NCI-H146 (cell line): ENCODE measurements at places on chromosomes 4 and X.

- no peak for DNase-seq
Measured at GRCh38 chr4:72397314-72397713, 171.7 kb downstream of the ADAMTS3 start.

- DNase-seq, result no peak
Measured at GRCh38 chrX:13845721-13846378, 29.0 kb upstream of the GPM6B start.

- no peak for DNase-seq
Measured at GRCh38 chr4:107548211-107548905, 171.7 kb downstream of the PAPSS1 start.

DNA sequence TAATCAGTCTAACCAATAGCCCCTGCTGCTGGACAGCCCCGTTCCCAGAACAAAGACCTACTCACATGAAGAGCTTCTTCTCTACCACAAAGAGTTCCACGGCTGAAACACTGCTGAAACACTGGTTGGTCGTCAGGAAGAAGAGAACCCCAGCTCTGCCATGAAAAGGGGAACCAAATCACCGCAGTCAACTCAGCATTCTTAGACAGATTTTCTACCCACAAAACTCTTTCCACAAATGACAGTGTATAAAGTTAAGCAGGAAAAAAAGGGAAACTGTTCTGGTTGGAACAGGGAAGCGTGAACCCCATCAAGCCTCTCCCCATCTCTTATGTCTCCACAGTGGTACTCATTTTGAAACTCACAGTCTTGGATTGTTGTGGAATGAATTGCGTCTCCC, 57.3 kb downstream of the ABCG2 start:
- DNase-seq, result no peak

GRCh38 chr4:152117520-152117919, 356.7 kb upstream of the GATB start:
- DNase-seq, result no peak

DNA sequence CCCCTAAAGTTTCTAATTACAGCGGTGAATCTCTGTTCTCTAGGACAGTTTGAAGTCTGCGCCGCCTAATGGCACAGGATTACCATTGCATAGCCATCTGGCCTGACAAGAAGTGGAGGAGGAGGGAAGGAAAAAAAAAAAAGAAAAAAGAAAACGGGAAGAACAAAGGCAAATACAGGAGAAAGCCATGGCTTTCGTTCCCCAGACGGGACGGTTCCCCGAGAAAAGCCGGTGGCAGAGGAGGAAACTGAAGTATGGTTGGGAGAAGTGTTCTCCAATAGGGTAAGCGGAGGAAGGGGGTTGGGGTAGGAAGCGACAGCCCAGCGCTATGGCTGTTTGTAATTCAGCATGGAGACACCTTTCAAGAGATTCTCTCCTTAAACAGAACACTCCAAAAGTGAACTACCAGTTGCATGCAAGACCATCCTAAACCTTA, 80.8 kb downstream of the HMGN5 start:
- DNase-seq, result peak; percentile 12

GRCh38 chrX:134572816-134573682, 85.2 kb downstream of the PLAC1 start:
- DNase-seq, result no peak

DNA sequence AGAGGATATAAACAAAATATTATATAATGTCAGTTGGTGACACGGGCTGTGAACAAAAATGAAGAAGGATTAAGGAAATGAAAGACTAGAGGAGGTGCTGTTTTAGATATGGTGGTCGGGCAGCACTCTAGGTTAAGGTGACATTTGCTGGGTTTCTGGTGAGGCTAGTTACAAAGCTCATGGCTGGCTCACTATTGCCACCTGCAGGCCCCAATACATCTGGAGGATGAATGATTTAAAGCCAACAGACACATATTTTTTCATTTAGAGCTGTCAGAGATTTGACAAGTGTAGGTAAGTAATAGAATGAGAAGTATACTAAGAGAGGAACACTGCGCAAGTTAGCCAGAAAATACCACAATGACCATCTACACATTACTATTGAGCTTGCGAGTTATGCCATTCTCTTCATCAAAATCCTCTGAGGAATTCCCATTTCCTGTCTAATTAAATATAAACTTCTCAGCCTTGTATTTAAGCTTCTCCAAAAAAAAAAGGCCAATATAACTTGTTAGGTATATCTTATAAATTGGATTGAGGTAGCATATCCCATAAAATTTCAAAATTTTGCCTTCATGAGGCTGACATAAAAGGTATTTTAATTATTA, 6.4 kb upstream of the FGG start:
- DNase-seq, result peak; percentile 7

DNA sequence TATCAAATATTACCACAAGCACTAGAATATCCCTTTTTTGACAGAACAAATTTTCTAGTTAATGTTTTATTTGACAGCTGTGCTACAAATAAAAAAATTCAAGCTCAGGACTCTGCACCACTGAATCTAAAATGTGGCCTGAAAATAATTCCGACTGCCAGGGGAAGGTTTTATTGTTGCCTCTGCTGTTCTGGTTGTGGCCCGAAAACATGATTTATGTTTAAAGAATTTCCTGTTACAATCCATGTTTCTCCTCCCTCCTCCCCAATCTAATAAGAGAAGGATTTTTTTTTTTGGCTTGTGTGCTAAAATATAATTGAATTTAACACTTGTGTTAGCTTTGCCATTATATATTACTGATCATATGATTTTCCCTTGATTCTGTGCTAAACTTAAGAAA, 227.8 kb downstream of the DCLK2 start:
- DNase-seq, result no peak

DNA sequence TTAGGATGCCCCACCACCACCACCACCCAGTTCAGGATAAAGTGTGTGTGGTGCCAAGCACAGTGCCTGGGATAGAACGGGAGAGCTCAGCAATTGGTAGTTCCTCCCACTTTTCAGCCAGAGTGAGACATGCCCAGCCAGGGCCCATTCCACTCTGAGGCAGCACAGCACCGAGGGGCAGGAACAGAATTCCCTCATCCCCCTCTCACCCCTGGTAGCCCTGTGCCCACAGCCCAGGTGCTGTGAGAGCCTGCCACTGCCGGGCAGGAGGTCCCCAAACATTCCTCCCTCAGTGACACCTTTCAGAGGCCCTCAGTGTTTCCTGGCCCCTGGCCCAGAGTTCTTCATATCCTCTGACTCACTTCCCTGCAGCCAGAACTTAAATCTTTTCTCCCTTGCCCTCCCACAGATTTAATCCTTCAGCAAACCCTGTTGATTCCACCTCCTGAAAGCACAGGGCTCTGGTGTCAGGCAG, 8.1 kb downstream of the RIPPLY1 start:
- no peak for DNase-seq

- DNase-seq, result no peak
Measured at GRCh38 chr4:91846233-91846632, 457.5 kb upstream of the GRID2 start.

DNA sequence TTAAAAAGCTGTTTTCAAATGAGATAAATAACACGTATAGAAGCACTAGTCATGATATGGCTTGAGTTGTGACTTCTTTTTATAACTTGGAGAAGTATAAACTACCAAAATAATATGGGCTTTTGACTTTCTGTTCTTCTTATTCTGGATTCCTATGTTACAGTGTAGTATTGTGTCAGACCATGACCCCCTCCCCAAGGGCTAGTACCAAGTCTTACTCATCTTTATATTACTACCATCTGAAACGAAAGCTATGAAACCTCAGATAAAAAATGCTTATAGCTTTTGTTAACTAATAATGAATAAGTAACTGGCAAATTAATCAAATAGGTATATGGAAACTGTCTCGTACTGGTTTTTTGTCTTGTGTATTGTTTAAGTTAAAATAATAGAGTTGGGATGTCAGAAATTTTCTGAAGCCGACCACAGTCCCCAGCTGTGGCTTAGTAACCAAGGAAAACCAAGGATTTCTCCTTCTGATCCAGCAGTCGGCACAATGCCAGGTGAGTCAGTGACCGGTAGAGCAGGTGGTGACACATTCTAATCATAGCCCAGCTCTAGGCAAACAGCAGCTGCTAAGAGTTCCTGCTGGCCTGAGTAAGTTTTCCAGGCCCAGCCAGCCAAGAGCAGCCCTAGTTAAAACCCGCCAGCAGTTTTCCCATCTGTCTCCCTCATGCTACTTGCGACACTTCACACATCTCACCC, 163.3 kb upstream of the PRDX4 start:
- DNase-seq, result peak; percentile 91

DNA sequence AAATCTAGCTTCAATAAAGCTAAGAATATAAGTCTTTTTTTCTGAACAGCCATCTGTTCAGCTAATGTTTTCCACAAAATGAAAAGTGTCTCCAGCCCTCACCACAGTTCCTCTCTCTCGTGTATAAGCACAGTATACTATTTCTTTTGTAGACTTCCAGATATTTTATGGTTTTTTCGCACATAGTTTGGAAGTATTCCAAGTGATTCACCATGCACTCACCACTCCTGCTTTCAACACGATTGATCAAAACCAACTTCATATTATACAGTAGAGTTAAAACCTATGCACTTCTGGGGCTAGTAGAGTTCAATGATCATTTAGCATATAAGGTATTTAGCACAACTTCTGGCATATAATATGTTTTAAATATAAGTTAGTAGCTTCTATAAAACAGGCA, 105.8 kb upstream of the DCAF12L1 start:
- DNase-seq, result no peak

GRCh38 chr4:37760840-37761239, 65.6 kb upstream of the PGM2 start:
- no peak for DNase-seq

DNA sequence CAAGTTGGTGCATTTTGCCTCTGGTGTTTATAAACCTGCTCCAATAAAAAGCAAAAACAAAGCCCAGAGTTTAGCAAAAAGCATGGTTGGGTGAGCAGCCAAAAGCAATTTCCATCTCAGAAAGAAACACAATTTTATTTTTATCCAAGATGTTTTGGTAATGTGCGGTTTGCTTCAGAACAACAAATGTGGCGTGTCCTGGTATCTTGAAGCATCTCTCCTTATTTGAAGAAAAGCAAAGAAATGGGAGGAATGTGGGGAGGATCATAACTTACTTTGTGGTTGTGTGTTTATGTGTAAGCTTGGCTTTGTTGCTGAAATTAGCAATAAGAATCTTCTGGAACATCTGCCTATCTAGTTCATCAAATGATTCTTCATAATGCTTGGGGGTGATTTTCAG, 88.3 kb upstream of the DDX3X start:
- DNase-seq, result no peak

DNA sequence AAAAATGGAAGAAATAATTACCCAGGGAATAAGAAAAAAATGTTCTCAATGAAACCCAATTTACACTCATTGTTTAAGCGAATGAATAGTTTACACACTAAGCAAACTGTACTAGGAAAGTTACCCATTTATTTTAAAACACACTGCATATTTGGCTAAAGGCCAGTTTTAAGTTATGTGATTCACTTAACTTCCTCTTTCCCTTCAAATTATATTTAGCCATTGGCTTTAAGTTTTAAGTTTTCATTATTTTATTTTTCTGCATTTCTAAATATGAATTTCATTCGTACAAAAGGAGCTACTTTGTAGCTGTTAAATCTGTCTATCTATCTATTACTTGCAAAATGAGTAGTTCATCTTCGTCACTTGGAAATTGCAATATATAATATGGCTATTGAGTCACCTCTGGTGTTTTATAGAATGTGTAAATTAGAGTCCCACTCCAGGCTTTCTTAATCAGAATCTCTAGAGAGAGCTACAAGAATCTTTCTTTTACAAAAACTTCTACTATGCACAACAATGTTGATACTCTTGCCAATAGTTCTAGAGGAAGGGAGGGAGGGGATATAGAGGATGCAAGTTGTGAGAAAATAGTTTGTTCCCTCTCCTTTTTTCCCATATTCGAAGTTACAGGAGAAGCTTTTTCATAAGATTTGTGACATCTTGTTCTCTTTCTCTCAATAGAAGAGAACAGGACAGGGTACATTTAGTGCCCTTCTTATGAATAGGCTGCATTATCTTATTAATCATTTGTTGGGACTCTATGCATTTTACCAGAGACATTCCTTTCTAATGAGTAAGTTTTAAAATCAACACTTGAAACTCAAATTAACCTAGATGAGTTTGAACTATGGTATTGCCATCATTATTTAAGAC, 41.8 kb downstream of the SULT1B1 start:
- no peak for DNase-seq
